ENCODE measurements at places on chromosomes 1 and 21.

GRCh38 chr1:42240966-42241755 is 76.6 kb upstream of the GUCA2A start:
- H3K4me1 ChIP-seq: peaks cover 11% of the 10 kb centered on the region
- H3K27ac ChIP-seq: no peak overlapping the region
- H3K27me3 ChIP-seq: no peaks in the 10 kb centered on the region
- no peaks in the 10 kb centered on the region for H3K36me3 ChIP-seq
- no peak overlapping the region for H3K4me3 ChIP-seq
- no peak for DNase-seq

- H3K4me3 ChIP-seq: no peak overlapping the region
- H3K27ac ChIP-seq: no peak overlapping the region
- H3K27me3 ChIP-seq: no peaks in the 10 kb centered on the region
- H3K4me1 ChIP-seq: no peaks in the 10 kb centered on the region
- no peak for DNase-seq
- H3K36me3 ChIP-seq: peaks cover 11% of the 10 kb centered on the region
These were observed 60.1 kb downstream of the TMCO4 start for GRCh38 chr1:19739628-19740027.

GRCh38 chr1:12435639-12436344 is 182.2 kb downstream of the DHRS3 start:
- peak; percentile 44 for DNase-seq
- no peak overlapping the region for H3K4me3 ChIP-seq
- H3K27me3 ChIP-seq: no peaks in the 10 kb centered on the region
- no peaks in the 10 kb centered on the region for H3K36me3 ChIP-seq
- H3K4me1 ChIP-seq: peaks cover 76% of the 10 kb centered on the region
- H3K27ac ChIP-seq: peak overlapping the region; percentile 78

DNA sequence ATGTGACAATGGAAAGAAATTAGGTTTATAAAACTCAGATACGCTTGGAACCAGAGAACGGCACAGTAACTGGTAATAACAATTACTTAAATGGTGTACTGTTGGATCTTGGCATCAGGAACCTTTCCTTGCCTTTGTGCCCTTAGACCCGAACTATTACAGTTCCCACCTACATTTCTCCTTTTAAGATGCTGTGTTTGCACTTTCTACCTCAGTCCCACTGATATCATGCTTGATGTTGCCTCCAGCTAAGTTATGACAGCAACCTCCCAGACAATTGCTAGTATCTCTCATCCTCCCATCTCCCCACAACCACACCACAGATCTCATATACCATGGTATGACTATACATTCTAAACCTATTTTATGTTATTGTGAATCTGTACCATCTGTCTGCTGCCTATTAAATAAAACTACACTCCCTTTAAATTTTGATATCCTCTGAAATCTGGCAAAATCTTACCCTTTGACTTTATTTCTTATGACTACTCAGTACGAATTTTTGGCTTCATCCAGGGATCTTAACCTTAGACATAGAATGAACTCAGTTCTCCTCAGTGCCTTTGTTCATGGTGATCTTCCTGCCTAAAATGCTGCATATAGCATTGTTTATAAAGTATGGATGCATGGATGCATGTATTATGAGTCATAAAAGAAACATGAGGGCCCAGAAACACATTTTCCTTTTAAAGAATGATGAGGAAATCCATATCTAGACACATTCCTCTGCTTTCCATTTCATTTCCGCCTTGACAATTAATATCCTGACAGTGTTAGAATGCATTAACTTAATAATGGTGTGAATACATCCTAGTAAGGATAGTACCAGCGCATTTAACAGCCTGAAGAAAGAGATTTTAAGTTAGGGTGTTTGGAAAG is 64.1 kb downstream of the LRRC8D start:
- no peak overlapping the region for H3K27ac ChIP-seq
- H3K4me1 ChIP-seq: no peaks in the 10 kb centered on the region
- H3K4me3 ChIP-seq: no peak overlapping the region
- H3K27me3 ChIP-seq: no peaks in the 10 kb centered on the region
- no peak for DNase-seq

GRCh38 chr21:31151156-31152045 is 113.1 kb upstream of the KRTAP19-8 start:
- H3K27me3 ChIP-seq: no peaks in the 10 kb centered on the region
- H3K4me1 ChIP-seq: no peaks in the 10 kb centered on the region
- H3K36me3 ChIP-seq: peaks cover 3% of the 10 kb centered on the region
- no peak overlapping the region for H3K4me3 ChIP-seq
- H3K27ac ChIP-seq: no peak overlapping the region

GRCh38 chr1:45679123-45679522 is 7.2 kb downstream of the GPBP1L1 start:
- H3K4me1 ChIP-seq: peaks cover 30% of the 10 kb centered on the region
- no peak overlapping the region for H3K4me3 ChIP-seq
- H3K27me3 ChIP-seq: no peaks in the 10 kb centered on the region
- no peak overlapping the region for H3K27ac ChIP-seq
- no peaks in the 10 kb centered on the region for H3K36me3 ChIP-seq
- DNase-seq: no peak

DNA sequence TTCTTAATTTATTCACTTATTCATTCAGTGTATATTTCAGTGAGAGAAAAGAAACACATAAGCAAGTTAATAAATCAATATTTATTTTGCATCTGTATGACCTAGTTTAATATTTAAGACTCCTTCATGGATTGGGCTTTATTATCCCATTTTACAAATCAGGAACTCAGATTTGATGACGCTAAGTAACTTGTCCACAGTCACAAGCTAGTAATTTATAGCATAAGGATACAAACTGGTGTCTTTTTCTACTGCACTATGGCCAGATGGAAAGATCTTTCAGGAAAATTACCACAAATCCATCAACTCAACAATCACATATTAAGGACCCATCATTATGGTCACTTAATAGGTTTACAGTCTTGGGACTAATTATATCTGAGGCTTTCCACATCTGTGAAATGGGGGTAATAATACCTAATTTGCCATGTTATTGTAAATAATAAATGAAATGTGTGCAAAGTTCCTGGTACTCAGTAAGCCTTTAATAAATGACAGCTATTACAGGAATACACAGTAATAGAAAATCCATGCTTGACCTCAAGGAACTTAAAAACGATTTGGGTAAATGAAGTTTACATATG is 13.3 kb downstream of the CDKN2C start:
- H3K4me1 ChIP-seq: peaks cover 7% of the 10 kb centered on the region
- no peak overlapping the region for H3K27ac ChIP-seq
- no peak for DNase-seq

- no peak overlapping the region for H3K4me3 ChIP-seq
- H3K27ac ChIP-seq: no peak overlapping the region
- H3K4me1 ChIP-seq: no peaks in the 10 kb centered on the region
- no peaks in the 10 kb centered on the region for H3K27me3 ChIP-seq
These were observed 96.7 kb upstream of the GADD45A start for GRCh38 chr1:67588178-67588855.

GRCh38 chr1:167661527-167662426 is 31.7 kb downstream of the RCSD1 start:
- no peak overlapping the region for H3K4me3 ChIP-seq
- H3K4me1 ChIP-seq: peaks cover 61% of the 10 kb centered on the region
- H3K36me3 ChIP-seq: peaks cover 41% of the 10 kb centered on the region
- H3K27ac ChIP-seq: no peak overlapping the region
- DNase-seq: no peak

DNA sequence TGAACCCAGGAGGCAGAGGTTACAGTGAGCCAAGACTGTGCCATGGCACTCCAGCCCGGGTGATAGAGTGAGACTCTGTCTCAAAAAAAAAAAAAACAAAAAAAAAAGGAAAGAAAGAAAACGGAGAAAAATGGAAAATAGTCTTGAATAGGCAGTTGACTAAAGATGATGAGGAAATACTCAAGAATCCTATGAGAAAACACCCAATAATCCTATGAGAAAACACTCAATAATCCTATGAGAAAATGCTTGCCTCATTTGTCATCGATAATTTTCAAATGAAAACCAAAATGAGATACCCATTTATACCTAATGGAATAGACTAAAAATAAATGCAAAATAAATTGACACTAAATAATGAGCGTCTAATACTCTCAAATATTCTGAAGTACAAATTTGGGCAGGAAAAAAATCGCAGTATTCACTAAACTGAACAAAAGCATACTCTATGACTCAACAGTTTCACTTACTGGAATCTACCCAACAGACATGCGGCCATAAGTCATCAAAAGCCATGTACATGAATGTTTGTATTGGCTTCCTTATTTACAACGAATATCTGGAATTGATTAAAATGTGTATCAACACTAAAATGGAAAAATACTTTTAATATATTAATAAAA is 733.9 kb upstream of the CHRM3 start:
- no peaks in the 10 kb centered on the region for H3K27me3 ChIP-seq
- H3K4me1 ChIP-seq: no peaks in the 10 kb centered on the region
- no peak overlapping the region for H3K4me3 ChIP-seq
- H3K27ac ChIP-seq: no peak overlapping the region
- DNase-seq: no peak

DNA sequence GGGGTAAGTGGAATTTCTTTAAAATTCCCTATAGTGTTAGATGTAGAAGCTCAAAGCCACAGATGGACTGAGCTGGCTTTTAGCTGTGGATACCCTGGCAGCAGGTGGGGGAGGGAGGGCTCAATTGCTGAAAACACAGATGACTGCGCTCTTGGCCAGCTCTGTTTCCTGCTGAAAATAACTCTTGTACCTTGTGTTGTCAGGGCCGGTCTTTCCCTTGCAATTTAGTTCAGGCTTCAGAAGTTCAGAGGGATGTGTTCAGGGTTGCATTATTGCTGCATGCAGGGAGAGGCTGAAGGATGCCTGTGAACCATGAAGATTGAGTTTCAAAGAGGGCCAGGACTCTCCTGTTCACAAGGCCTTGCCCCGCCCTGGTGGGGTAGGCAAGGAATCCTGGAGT is 58.1 kb upstream of the GCLM start:
- H3K36me3 ChIP-seq: no peaks in the 10 kb centered on the region
- no peaks in the 10 kb centered on the region for H3K27me3 ChIP-seq
- H3K4me3 ChIP-seq: no peak overlapping the region
- DNase-seq: no peak

GRCh38 chr1:42936309-42937078 is 22.2 kb downstream of the SLC2A1 start:
- H3K27me3 ChIP-seq: no peaks in the 10 kb centered on the region
- DNase-seq: peak; percentile 59
- peak overlapping the region; percentile 92 for H3K27ac ChIP-seq

DNA sequence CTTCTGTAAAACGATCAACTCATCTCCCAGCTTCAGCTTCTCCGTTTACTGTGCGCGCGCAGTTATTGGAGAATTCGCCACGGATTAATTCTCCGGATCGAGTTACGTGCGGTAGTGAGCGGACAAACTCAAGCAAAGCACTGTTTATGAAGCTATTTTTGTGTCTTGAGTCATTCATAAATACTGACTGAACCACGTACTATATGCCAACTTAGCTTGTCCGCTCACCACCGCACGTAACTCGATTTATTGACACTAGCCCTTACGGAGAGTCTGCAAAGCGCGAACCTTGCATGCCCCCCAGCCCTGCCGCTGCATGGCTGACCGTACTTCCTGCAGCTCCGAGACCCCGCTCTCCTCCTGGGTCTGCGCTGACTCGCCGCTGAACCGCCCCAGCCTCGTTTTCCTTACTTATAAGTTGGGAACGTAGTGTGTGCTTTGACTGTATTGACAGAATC is 773 bp downstream of the CHD1L start:
- H3K27me3 ChIP-seq: no peaks in the 10 kb centered on the region
- no peaks in the 10 kb centered on the region for H3K36me3 ChIP-seq
- peak overlapping the region; percentile 53 for H3K27ac ChIP-seq
- H3K4me3 ChIP-seq: peak overlapping the region; percentile 84
- peaks cover 8% of the 10 kb centered on the region for H3K4me1 ChIP-seq

DNA sequence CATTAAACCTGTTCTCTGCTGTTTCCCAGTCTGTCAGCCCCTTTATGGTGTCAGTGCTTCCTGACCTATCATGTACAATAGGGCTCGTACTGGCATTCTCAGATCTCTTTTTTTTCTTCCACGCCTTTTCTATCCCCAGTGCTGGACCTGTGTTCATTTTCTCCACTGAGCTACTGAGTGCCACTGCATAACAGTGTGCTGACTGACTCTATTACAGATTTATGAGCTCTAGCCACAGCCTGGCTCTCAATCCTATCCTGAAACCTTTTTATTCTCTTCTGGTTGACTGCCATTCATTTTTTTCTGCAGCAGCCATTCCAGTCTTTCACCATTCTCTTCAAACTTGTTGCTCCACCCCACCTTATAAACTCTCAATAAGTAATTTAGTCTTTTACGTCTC is 59.6 kb upstream of the MACF1 start:
- H3K4me3 ChIP-seq: no peak overlapping the region
- no peak for DNase-seq
- H3K36me3 ChIP-seq: no peaks in the 10 kb centered on the region
- no peak overlapping the region for H3K27ac ChIP-seq
- no peaks in the 10 kb centered on the region for H3K27me3 ChIP-seq

- peak; percentile 68 for DNase-seq
- no peak overlapping the region for H3K27ac ChIP-seq
- H3K4me3 ChIP-seq: no peak overlapping the region
- no peaks in the 10 kb centered on the region for H3K36me3 ChIP-seq
These were observed 67.3 kb upstream of the CNTN2 start for GRCh38 chr1:204975568-204976235.

GRCh38 chr1:215543191-215543606 is 23.9 kb upstream of the KCTD3 start:
- H3K27me3 ChIP-seq: no peaks in the 10 kb centered on the region
- no peaks in the 10 kb centered on the region for H3K4me1 ChIP-seq
- no peaks in the 10 kb centered on the region for H3K36me3 ChIP-seq
- DNase-seq: no peak
- no peak overlapping the region for H3K27ac ChIP-seq
- no peak overlapping the region for H3K4me3 ChIP-seq

- H3K4me1 ChIP-seq: peaks cover 35% of the 10 kb centered on the region
- no peaks in the 10 kb centered on the region for H3K36me3 ChIP-seq
- H3K4me3 ChIP-seq: no peak overlapping the region
- H3K27ac ChIP-seq: no peak overlapping the region
- DNase-seq: no peak
- H3K27me3 ChIP-seq: peaks cover 6% of the 10 kb centered on the region
These were observed 3.4 kb upstream of the COL6A2 start for GRCh38 chr21:46094401-46095082.

DNA sequence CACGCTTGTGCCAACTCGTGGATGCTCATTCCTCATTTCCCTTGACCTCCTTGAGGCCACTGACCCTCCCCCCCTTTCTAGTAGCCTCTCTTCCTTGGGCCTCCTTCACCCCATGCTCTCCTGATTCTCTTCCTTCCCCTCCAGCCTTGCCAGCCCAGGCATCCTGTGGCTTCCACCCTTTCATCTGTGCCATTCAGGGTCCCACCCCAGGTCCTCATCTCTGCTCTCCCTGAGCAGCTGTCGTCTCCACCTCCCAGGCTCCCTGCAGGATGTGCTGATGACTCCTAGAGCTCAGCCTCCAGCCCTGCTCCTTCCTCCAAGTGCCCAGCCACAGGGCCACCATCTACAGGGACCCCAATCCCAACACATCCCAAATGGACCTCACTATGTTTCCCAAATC is 197.4 kb downstream of the GRIK3 start:
- no peaks in the 10 kb centered on the region for H3K36me3 ChIP-seq
- no peak overlapping the region for H3K27ac ChIP-seq
- H3K4me1 ChIP-seq: no peaks in the 10 kb centered on the region
- H3K27me3 ChIP-seq: no peaks in the 10 kb centered on the region
- no peak for DNase-seq
- H3K4me3 ChIP-seq: no peak overlapping the region

- H3K4me1 ChIP-seq: no peaks in the 10 kb centered on the region
- no peak overlapping the region for H3K4me3 ChIP-seq
- peak; percentile 39 for DNase-seq
- H3K27me3 ChIP-seq: no peaks in the 10 kb centered on the region
These were observed 164.2 kb upstream of the C1orf21 start for GRCh38 chr1:184222652-184223052.

- H3K4me1 ChIP-seq: no peaks in the 10 kb centered on the region
- no peak overlapping the region for H3K27ac ChIP-seq
- no peak for DNase-seq
- H3K4me3 ChIP-seq: no peak overlapping the region
- no peaks in the 10 kb centered on the region for H3K36me3 ChIP-seq
These were observed 49.0 kb downstream of the RAB3B start for GRCh38 chr1:51941528-51941927.
